Activated naive CD8-positive, alpha-beta T cell treated with anti-CD3 and anti-CD28 coated beads for 36 hours (primary cell): ENCODE measurements at places on chromosomes 6 and 20. TPM values are rescaled to one million over a fixed set of nuclear protein-coding genes. Genes with fewer than 3 reads are reported as not detected.

Gene CD93
- 0.04 TPM for total RNA-seq

Gene ERVFRD-1
- total RNA-seq: not detected

Gene SLC23A2
- 23.2 TPM for total RNA-seq

Gene ADNP
- 80.7 TPM for total RNA-seq

Gene CDC5L
- 27.7 TPM for total RNA-seq

Gene TDRD6
- not detected for total RNA-seq

Gene ALDH8A1
- total RNA-seq: 0.46 TPM

Gene BHLHE23
- total RNA-seq: not detected

Gene ECT2L
- not detected for total RNA-seq

Gene POU3F2
- total RNA-seq: not detected

Gene RNF5
- total RNA-seq: 58.6 TPM

Gene ANKS1A
- 6.5 TPM for total RNA-seq

Gene MTG2
- total RNA-seq: 36.1 TPM

Gene TNXB
- total RNA-seq: 1.2 TPM

Gene AP5S1
- total RNA-seq: 11.1 TPM

Gene TREML2
- total RNA-seq: 8.9 TPM

Gene HLA-DQB1
- total RNA-seq: 13.9 TPM

Gene ASIP
- total RNA-seq: not detected

Gene KCNG1
- total RNA-seq: 1.0 TPM

Gene NTSR1
- total RNA-seq: not detected

Gene GABBR1
- 7.2 TPM for total RNA-seq

Gene OXT
- 0.47 TPM for total RNA-seq

Gene NR2E1
- not detected for total RNA-seq

Gene SLC16A10
- 13.4 TPM for total RNA-seq

Gene SALL4
- total RNA-seq: 0.66 TPM

Gene PPP1R14C
- 0.44 TPM for total RNA-seq

Gene CLIC5
- total RNA-seq: 0.50 TPM

Gene MUCL3
- total RNA-seq: not detected

Gene CFAP206
- not detected for total RNA-seq

Gene SF3B5
- total RNA-seq: 258 TPM

Gene BCAS1
- 0.10 TPM for total RNA-seq

Gene UNC5CL
- total RNA-seq: 1.3 TPM

Gene SLC22A3
- total RNA-seq: not detected

Gene SSTR4
- total RNA-seq: not detected

Gene SMLR1
- total RNA-seq: not detected

Gene RAET1L
- total RNA-seq: not detected

Gene DPM1
- 88.1 TPM for total RNA-seq

Gene MYO6
- total RNA-seq: 1.6 TPM

Gene TRIM10
- total RNA-seq: not detected

Gene RHAG
- total RNA-seq: not detected

Gene HUS1B
- total RNA-seq: 1.0 TPM

Gene ZSCAN12
- total RNA-seq: 6.8 TPM

Gene AKAP12
- total RNA-seq: 2.3 TPM

Gene YTHDF1
- 47.4 TPM for total RNA-seq

Gene TRIM15
- not detected for total RNA-seq

Gene NKX2-4
- not detected for total RNA-seq

Gene MAP3K5
- total RNA-seq: 3.9 TPM

Gene ZSCAN31
- total RNA-seq: 3.0 TPM

Gene COL9A1
- not detected for total RNA-seq

Gene GHRH
- not detected for total RNA-seq

Gene RFX6
- total RNA-seq: not detected

Gene RAB44
- total RNA-seq: not detected
